Lung (tissue), 17 donors: ENCODE measurements at places on chromosomes 4 and X. TPM values are rescaled to one million over a fixed set of nuclear protein-coding genes. Genes with fewer than 3 reads are reported as not detected.

DNA sequence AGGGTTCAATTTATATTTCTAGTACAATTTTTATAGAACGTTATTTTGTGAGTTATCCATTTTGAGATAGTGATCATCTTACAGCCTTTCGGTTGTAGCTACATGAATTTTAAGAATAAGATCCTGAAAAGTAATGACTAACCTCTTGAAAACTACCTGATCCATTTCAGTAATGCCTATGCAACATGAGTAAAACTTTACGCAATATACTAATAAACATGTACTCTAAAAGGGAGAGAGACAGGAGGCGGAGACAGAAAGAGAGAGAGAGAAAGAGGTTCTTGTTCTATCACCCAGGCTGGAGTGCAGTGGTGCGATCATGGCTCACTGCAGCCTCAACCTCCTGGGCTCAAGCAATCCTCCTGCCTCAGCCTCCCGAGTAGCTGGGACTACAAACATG is 816.1 kb downstream of the CCSER1 start:
- no peak for DNase-seq

- no peak for DNase-seq
These were observed 100.2 kb upstream of the IL13RA1 start for GRCh38 chrX:118627084-118627758.

DNA sequence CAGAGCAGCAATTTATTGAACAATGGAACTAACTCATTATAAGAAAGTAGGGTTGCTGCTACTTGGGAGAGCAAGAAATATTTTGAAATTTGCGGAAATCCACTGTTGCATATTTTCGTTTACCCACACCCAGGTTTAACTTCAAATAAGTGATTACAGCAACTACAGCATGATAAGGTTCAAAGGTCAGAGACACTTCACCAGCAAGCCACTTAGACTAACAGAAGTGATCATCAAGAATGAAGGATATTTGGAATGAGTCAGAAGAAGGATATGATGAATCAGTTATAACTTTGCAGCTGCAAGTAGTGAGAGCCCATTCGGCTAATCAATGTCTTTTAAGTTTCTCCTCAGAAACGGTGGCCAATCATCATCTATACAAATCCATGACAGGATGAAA is 199.3 kb downstream of the TMA16 start:
- DNase-seq, result no peak

The DOCK11 gene
- total RNA-seq, result 32.0 TPM

- no peak for DNase-seq
These were observed 347.2 kb upstream of the DDX53 start for GRCh38 chrX:22652596-22652995.

DNA sequence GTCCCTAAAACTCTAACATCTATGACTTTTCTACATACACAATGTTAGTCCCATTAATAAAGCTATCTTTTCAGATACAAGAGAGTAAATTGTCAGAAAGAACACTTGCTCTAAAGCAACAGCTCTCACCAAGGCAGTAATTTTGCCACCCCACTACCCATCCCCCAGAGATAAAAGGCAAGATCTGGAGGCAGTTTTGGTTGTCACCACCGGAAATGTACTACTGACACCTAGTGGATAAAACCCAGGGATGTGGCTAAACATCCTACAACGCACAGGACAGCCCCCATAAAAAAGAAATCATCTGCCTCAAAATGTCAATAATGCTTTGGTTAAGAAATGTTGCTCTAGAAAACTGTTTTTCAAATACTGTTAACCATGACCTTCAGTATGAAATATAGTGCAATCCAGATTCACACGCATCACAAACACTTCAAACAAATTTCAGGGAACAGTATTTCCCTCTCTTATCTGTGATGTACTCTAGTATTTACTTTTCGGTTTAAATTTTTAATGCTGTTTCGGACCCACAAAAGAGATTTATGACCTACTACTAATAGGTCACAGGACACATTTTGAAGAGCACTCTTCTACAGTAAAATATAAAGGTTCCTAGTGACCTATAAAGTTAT is 5.1 kb downstream of the FBXL5 start:
- DNase-seq, result peak; percentile 65

GRCh38 chr4:66169341-66169740 is 499.1 kb upstream of the EPHA5 start:
- no peak for DNase-seq

GRCh38 chr4:185836241-185837084 is 24.5 kb upstream of the SORBS2 start:
- DNase-seq, result no peak

- DNase-seq, result peak; percentile 43
These were observed at the start of gene KLHL13 for GRCh38 chrX:118116713-118117550. KLHL13 (minus strand) TSS chrX:118116810; CDS start chrX:118028473, 88,337 bp downstream.
